Activated CD4-positive, alpha-beta T cell treated with anti-CD3 and anti-CD28 coated beads for 24 hours (primary cell): ENCODE measurements at places on chromosomes 11 and 22.

DNA sequence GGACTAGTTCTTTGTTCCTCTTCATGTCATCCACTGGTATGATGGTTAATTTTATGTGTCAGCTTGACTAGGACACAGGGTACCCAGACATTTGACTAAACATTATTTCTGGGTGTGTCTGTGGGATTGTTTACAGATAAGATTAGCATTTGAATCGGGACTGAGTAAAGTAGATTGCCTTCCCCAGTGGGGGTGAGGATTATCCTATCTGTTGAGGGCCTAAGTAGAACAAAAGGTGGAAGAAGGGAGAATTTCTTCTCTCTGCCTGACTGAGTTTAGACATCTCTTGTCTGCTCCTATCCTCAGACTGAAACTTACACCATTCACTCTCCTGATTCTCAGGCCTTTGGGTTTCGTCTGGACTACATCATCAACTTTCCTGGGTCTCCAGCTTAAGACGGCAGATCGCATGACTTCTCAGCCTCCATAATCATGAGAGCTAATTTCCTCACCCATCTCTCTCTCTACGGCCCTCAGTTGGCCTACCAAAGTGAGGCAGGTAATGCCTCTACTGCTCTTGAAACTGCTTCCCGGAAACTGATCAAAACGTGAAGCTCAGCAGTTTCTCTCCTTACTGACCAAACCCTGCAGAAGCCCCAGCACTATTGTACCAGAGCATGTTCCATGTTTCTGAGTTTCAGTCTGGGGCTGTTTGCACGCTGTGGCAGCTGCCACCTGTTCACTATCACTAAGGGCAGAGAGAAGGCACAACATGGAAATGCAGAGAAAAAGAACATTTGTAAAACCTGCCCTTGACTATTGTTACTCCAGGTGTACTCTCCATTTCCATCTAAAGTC lies 95.4 kb downstream of the NXPE2 start:
- DNase-seq = no peak

DNA sequence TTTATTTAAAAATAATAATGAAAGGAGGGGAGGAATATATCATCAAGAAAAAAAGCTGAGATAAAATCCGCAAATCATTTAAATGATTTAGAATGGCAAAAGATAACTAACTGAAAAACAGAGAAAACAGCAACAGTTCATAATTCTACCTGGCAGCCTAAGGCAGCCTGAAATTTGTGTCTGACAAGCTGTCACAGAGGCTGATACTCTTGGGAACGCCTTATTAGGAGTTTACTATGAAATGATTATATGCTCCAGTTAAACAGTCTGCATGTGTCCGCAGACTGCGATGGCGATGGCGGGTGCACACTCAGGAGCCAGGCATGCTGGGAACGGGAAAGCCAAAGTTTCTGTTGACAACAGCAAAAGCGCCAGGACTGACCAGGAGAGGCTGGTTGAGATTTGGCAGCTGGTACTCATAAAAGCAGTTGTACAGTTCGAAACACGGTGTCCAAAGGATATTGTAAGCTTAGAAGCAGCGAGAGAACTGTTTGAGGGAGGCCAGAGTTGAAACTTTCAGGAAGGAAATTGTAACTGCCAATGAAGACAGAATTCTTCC lies 172.9 kb upstream of the MPPED2 start:
- no peak for DNase-seq

DNA sequence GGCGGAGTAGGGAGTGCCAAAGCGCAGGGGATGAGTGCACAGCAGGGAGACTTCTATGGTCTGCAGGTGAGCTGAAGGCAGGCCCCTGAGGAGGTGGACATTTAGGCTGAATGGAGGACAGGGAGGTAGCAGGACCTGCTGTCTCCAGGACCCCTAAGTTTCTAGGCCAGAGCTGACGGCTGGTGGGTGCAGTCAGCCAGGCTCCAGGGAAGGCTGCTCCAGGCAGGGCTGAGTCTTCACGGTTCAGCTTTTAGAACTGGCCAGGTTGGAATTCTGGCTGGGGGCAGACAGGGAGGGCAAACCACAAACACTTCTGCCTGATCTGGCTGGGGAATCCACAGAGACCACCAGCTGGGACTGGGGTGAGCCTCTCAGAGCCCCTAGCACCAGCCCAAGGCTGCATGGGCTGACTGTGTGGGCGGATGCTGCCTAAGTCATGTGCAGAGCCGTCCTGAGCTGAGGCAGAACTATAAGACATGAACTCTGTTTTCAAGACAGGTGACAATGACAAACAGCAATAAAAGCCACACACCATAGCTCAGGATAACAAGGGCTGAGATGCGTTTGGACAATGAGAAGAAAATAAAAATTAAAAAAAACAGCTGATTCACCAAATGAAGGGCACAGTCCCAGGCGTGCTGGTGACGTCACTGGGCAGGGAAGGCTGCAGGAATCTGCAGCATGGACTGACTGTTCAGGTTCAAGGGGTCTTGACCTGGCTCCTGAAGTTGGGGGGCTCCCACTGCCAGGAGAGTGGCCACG lies 10.4 kb upstream of the MALAT1 start:
- DNase-seq = no peak

- no peak for DNase-seq
Measured at GRCh38 chr22:43848366-43849171, 13.7 kb downstream of the SULT4A1 start.

DNA sequence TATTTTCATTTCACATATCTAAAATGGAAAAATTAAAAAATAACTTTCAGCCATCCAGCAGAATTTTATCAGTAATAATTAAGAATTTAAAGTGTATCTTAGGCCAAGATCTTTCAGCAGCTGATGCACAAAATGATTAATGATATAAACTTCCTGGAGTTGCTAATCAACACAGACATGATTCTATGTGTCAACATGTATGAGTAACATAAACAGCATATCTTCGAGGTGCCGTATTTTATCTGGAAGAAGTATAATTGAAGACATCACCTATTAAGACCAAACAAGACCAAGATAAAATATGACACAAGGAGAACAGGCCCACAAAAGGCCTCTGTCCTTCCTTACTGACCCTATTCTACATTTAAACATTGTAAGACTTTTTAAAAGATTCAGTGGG lies 45.2 kb downstream of the SLC5A12 start:
- DNase-seq = no peak

- no peak for DNase-seq
Measured at GRCh38 chr22:44047891-44048301, 23.8 kb downstream of the PARVB start.

- no peak for DNase-seq
Measured at GRCh38 chr22:38523029-38523428, 16.9 kb upstream of the DDX17 start.

DNA sequence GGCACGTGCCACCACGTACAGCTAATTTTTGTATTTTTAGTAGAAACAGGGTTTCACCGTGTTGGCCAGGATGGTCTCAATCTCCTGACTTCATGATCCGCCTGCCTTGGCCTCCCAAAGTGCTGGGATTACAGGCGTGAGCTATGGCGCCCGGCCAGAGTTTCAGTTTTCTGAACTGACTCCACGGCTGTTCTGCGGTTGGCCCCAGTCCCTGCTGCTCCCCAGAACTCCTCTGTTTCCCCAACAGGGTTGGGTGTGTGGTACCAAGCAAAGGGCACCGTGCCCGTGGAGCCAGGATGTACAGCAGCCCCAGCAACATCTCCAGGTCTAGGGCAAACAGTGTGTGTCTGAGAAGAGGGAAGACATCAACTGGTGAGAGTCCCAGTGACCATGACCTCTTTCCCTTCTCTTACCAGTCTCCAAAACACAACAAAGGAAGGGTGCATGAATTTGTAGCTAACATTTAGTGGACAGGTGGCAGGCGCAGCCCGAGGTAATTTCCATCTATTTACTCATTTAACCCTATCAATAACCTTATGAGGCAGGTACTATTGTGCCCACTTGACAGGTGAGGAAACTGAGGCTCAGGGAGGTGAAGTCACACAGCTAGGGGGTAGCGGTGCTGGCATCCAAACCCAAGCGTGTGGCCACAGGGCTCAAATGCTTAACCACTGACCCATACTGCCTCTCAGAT lies 57.0 kb upstream of the RBFOX2 start:
- no peak for DNase-seq

- no peak for DNase-seq
Measured at GRCh38 chr22:25668437-25668836, 73.6 kb upstream of the MYO18B start.

- DNase-seq = no peak
Measured at GRCh38 chr11:123443851-123444623, 14.0 kb downstream of the GRAMD1B start.

GRCh38 chr11:80188076-80188627 lies 747.3 kb upstream of the TENM4 start:
- no peak for DNase-seq

DNA sequence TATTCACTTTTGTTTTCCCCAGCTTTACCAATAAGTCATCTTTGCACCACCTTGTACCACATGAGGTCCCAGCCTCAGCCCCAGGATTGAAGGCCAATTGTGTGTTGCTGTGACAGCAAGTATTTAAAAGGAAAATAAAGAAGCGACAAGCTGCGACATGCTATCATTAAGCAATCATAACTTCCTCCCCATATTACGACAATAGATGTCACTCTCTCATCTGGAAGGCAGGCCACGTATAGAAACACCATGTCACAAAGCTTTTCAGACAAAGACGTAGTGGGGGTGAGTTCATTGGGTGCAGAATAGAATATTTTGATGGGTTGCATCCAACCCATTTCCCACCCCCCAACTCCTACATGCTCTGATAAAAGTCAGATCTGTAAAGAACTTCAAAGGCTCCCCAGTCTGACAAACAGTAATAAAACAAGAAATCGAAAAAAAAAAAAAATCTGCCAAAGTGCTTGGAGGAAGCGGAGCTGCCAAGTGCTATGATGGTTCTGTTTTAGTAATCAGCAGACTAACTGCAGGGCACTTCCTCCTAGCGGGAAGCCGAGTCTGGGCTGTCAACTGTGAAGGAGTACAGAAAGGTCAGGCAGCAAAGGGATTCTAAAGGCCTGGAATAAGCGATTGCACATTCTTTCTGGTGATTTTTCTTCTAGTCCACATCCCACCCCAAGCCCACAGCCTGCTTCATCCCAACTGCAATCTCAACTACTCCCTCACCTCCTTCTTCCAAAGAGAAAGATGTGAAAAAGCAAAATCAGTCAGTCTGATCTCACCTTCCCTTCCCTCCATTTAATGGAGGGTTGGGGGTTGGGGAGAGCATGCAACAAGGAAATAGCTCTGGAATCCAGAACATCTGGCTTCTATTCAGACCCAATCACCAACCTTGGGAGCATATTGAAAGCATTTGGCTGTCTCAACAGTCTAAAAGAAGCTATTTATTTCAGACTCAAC lies 131.4 kb upstream of the UBASH3B start:
- no peak for DNase-seq

DNA sequence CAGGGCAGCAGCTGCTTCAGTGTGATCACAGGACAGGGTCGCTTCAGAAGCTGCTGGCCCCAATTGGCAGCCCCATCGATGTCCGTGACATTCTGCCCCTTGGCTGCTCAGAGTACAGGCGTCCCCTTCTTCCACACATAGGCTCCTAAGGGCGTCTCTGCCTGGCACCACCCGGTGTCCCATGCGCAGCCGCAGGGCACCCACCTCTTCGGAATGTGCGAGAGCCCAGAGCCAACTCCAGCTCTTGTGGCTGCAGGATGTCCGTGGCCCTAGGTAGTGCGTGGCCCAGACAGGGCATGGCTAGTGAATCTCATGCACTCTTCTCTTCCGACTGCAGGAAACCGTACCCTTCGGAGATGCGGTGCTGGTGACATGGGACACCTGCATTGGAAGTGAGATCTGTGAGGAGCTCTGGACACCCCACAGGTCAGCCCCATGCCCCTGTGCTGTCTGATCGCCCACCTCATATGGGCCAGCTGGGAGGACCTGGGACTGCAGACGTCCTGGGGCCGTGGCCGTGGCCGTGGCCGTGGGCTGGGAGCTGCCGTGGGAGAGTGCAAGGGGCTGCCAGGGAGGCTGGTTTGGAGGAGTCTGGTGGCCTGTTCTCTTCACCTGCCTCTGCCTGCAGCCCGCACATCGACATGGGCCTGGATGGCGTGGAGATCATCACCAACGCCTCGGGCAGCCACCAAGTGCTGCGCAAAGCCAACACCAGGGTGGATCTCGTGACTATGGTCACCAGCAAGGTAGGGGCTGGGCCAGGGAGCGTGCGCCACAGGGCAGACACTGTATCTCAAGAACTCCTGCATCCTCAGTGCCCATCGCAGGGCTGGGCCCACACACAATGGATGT lies 20.2 kb downstream of the NADSYN1 start:
- no peak for DNase-seq

- DNase-seq = no peak
Measured at GRCh38 chr11:36077368-36077767, 133.5 kb downstream of the LDLRAD3 start.

- no peak for DNase-seq
Measured at GRCh38 chr22:29901354-29901753, 18.4 kb downstream of the MTMR3 start.

GRCh38 chr11:11996321-11997048 lies 11.9 kb downstream of the DKK3 start:
- DNase-seq = no peak

DNA sequence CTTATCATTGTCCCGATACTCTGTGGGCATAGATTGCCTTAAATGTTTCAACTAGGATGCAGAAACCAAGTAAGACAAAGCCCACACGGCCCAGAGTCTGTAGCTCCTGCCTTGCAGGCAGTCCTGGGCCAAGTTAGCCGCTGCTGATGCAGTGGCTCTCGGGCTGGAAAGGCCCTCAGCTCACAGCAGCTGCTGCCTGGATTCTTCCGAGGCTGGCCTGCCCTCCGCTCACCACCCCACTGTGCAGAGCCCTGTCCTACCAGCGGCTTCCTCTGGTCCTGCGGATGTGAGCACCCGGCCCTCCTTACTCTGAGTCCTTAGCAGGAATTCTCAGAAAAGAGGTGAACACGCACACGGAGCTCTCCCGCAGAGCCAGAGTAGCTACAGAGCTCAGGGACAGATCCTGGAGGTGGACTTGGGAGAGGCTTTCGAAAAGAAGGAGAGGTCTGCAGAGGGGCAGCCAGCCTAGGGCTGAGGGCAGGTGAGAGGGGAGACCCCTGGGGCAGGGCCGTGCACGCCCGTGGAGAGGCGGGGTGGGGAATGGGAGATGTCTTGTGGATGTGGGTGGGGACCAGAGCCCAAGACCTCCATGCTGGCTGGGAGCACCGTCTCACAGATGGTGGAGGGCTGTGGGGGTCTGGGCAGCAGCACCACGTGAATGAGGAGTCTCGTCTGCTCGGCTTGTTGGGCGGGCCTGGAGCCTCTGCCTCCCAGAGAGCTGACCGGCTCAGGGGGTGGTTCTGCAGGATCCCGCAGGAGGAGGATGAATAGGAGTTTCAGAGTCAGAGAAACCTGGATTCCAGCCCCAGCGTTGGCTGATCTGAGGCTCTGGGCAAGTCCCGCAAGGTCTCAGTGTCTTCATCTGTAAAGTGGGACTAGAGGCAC lies 117.4 kb upstream of the B3GAT1 start:
- no peak for DNase-seq

- DNase-seq = peak; percentile 70
Measured at GRCh38 chr22:17785185-17786184, 11.2 kb upstream of the BID start.
